Large intestine (tissue), 12 donors: ENCODE measurements at places on chromosomes 11 and 22. TPM values are rescaled to one million over a fixed set of nuclear protein-coding genes. Genes with fewer than 3 reads are reported as not detected.

DNA sequence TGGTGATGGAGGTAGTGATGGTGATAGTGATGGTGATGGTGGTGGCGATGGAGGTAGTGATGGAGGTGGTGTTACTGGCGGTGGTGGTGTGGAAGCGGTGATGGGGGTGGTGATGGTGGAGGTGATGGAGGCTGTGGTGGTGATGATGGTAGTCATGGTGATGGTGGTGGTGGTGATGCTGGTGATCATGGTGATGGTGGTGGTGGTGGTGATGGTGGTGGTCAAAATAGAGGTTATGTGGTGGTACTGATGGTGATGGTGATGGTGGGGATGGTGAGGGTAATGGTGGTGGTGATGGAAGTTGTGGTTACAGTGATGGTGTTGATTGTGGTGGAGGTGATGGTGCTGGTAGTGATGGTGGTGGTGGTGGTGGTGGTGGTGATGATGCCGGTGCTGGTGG is 199.2 kb downstream of the IGLL1 start:
- no peak for DNase-seq

SYT9 gene
- 0.93 TPM for polyA plus RNA-seq

- DNase-seq: no peak
Measured at GRCh38 chr11:71502026-71502425, 25.0 kb upstream of the KRTAP5-7 start.

OTOG gene
- polyA plus RNA-seq: 0.10 TPM

GRCh38 chr22:31081963-31082605 is 966 bp downstream of the SMTN start:
- DNase-seq: no peak

GRCh38 chr11:29324328-29324727 is 692.5 kb downstream of the KCNA4 start:
- no peak for DNase-seq

GRCh38 chr11:69381681-69382130 is 87.8 kb downstream of the MYEOV start:
- no peak for DNase-seq

LYVE1 gene
- polyA plus RNA-seq: 49.3 TPM

ARHGAP32 gene
- 15.6 TPM for polyA plus RNA-seq

GRCh38 chr11:25065746-25066145 is 568.9 kb downstream of the LUZP2 start:
- no peak for DNase-seq

- no peak for DNase-seq
Measured at GRCh38 chr11:112025707-112026106, 499 bp downstream of the DLAT start.

OR5M3 gene
- not detected for polyA plus RNA-seq

GRCh38 chr11:62393061-62393611 is 25.7 kb upstream of the SCGB1A1 start:
- DNase-seq: peak; percentile 54

- DNase-seq: no peak
Measured at GRCh38 chr11:106986261-106986660, 32.0 kb downstream of the GUCY1A2 start.

GRCh38 chr11:29781268-29781667 is 235.6 kb downstream of the KCNA4 start:
- no peak for DNase-seq

- no peak for DNase-seq
Measured at GRCh38 chr11:100739666-100740065, 52.6 kb downstream of the ARHGAP42 start.

DNA sequence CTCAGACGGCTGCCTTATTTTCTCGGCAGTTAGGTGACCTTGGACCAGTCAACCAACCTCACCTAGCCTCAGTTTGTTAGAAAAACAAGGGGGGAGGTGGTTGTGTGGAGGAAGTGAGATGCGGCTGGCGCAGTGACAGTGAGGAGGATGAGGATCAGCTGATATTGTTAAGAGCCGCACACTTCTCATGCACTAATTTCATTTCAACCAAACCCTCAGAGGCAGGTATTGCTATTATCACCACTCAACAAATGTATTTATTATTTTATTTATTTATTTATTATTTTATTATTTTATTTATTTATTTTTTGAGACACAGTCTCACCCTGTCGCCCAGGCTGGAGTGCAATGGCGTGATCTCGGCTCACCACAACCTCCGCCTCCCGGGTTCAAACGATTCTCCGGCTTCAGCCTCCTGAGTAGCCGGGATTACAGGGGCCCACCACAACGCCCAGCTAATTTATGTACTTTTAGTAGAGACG is 2.1 kb downstream of the LGALS1 start:
- no peak for DNase-seq

DNA sequence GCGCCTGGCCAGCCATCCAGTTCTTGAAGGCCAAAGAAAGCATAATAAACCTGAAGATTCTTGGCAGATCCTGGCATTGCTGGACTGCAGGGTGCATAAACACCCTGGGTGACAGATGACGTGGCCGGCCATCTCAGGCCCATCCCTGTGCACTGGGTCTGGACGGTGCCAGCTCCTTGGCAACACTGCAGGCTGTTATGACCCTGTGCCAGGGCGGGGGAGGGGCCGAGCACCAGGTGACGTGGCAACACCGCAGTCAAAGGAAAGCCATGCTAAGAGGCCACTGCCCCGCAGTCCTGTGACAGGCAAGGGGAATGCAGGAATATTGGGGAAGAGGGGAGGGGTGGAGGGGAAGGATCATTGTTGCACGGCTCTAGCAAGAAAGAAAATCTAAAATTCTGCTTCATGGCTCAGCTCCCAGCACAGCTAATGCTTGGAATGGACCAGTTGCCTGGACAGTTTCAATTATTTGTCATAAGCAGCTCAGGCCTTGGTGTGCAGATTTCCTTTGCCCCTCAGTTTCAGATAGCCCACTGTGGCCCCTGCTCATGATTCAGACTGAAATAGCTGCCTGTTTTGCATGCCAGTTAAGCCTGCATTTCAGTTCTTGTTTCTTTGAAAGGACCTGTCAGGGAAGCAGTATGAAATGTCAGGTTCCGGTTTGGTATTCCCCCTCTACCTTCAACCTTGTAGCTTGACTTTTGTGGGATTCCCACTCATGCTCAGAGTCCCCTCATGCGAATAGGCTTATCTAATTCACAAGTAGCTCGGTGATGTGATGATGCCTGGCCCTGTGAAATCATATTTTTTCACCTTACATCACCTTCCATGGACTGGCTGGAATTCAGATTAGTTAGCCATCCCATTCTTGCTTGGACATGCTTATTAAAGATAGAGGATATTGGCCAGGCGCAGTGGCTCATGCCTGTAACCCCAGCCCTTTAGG is 29.7 kb upstream of the DDX6 start:
- DNase-seq: peak; percentile 4

DNA sequence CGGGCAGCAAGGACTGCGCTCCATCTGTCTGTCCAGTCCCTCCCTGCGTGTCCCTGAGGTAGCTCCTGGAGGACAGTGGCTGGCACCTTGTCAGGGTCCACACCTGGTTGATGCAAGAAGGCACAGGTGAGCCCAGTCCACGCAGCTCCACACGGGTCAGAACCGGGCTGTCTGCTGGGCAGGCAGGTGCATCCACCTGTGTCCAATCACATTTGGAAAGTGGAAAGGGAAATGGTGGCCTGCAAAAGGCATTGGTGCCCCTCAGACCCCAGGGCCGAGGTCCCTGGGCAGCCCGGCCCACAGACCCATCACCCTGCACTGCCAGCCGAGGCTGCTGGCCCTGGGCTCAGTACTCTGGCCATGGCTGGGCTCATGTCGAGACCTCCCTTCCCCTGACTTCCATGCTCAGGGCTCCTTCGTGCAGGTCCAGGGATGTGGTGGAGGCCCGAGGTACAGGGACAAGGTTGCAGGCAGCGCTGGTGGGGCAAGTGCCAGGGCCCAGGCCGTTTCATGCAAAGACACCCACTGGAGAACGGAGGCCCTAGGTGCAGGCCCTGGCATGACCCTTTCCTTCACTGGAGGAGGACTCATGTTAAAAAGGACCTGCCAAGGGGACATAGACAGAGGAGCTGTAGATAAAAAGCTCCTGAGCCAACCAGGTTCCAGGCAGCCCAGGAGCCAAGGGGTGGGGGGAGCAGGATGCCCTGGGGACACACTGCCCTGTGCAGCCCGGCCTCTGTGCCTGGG is 38.9 kb upstream of the TH start:
- DNase-seq: no peak

HTR3B gene
- polyA plus RNA-seq: 0.34 TPM

- no peak for DNase-seq
Measured at GRCh38 chr22:40401981-40402406, 31.6 kb downstream of the SGSM3 start.

GRCh38 chr11:12439615-12440014 is 62.2 kb downstream of the PARVA start:
- DNase-seq: peak; percentile 43

- no peak for DNase-seq
Measured at GRCh38 chr11:15484398-15484797, 369.7 kb downstream of the INSC start.

PNPLA5 gene
- not detected for polyA plus RNA-seq

GPR137 gene
- 20.6 TPM for polyA plus RNA-seq

- no peak for DNase-seq
Measured at GRCh38 chr11:30565027-30565426, 21.1 kb downstream of the MPPED2 start.

- DNase-seq: no peak
Measured at GRCh38 chr22:43001271-43002201, 13.4 kb downstream of the PACSIN2 start.

DNA sequence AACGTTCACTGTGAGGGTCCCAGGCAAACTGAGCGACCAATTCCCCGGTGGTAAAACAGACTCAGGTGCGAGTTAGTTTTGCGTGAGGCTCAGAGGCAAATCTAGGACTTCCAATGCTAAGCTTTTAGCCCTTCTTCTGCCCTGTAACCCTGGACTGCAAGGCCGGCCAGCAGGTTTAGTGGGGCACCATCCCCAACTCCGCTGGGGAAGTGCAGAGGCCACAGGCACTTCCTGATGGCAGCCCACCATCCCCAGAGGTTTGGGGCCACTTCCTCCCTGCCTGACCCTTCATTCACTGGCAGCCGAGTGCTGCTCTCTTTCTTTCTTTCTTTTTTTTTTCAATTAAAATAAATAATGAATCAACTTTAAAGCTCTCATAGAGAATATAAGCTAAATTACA is 124.6 kb upstream of the B3GAT1 start:
- no peak for DNase-seq

DUSP8 gene
- 16.9 TPM for polyA plus RNA-seq

- DNase-seq: no peak
Measured at GRCh38 chr22:16957781-16958180, 50.2 kb downstream of the GAB4 start.

- no peak for DNase-seq
Measured at GRCh38 chr11:14044916-14045315, 82.4 kb downstream of the SPON1 start.

- no peak for DNase-seq
Measured at GRCh38 chr11:57791321-57792059, 29.9 kb downstream of the CTNND1 start.

DNA sequence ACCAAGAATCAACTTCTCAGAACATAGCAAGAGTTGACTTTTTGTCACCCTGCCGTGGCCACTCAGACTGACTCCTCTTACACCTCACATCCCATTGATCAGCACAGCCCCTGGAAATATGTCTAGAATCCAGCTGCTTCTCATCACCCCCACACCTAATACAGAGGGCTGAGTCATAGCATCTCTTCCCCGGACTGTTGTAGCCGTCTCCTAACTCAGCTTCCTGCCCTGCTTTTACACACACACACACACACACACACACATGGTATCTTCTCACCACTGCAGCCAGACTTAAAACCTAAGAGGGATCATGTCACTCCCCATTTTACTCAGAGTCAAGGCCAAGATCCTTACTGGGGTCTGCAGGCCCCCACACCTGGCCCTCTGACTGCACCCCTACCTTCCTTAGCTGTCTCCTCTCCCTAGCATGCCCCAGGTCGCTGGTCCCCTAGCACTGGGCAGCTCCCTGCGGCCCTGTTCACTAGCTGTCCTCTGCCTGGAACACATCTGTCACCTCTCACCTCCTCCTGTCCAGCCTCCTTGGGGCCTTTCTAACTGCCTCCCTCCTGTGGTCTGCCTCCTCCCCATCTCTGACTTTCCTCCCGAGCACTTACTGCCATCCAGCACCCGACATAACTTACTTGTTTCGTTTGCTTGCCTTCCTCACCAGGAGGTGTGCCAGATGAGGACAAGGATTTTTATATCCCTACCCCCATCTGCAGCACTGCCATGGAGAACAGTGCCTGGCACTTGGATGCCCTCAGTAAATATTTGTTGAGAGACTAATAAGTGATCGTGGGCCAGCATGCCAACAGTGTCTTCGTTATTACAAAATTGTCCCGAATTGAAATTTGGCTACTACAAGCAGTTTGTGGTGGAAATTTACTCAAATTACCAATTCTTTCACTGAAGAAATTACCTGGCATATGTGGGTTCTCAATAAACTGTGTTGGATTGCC is 61.9 kb downstream of the BMAL1 start:
- DNase-seq: no peak

- DNase-seq: no peak
Measured at GRCh38 chr22:20787746-20788626, 14.1 kb downstream of the SERPIND1 start.

MAJIN gene
- polyA plus RNA-seq: 0.09 TPM

GRCh38 chr11:61347916-61348461 is 13.7 kb downstream of the CYB561A3 start:
- DNase-seq: peak; percentile 48

DNA sequence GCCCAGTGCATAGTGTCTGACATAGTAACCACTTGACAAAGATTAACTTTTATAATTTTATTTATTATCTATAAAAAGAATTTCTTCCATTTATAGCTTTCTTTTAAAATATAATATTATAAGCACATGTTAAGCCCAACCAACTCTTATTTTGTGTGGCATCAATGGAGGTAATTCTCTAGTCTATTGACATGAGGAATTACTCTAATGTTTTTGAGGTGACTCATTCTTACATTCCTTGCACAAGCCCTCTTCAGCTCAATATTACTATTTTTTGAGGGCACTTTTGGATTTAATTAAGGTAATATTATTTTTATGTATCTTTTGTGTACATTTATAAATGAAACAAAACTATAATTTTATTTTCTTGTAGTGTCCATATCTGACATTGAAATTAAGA is 59.6 kb downstream of the AASDHPPT start:
- DNase-seq: no peak

CD248 gene
- 24.6 TPM for polyA plus RNA-seq

DNA sequence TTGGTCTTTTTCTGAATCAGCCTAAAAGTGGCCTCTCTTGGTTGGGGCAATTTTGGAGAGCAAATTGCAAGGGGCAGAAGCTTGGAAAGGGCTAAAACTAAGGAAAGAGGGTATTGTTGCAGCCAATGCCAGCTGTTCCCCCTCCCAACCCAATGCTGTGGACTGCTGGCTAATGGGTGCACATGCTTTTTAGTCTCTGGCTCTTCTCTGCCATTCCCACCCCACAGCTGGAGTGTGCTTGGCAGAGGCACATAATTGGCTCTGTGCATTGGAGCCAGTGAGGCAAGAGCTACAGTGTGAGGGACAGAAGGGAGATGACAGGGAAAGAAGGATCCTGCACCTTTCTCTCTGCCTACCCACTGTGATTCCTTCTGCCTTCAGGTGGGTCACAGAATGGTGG is 140.0 kb downstream of the NECTIN1 start:
- DNase-seq: no peak
